HuH-7 (cell line): ENCODE measurements at places on chromosomes 16 and 17.

DNA sequence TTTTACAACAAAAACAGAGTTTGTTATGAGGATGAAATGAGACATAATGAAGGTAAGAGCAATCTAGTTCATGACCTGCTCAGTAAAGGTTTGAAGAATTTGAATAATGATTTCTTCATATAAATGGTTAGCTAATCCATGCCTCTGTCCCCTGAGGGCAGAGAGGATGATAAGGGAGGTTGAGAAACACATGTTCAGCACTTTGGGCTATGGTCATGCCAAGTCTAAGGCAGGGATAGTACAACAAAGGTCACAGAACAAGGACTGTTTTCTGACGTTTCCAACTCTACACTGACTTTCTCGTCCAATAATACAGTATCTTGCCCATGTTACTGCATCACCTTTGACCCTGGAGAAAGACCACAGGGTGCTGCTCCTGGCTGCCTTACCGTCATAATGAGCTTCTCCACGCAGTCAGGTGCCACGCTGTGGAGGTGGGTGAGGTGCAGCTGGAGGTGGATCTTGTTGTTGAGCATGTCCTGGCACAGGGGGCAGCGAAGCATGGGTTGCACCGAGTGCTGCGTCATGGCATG, 236.7 kb downstream of the ZFHX3 start:
- no peak for DNase-seq

DNA sequence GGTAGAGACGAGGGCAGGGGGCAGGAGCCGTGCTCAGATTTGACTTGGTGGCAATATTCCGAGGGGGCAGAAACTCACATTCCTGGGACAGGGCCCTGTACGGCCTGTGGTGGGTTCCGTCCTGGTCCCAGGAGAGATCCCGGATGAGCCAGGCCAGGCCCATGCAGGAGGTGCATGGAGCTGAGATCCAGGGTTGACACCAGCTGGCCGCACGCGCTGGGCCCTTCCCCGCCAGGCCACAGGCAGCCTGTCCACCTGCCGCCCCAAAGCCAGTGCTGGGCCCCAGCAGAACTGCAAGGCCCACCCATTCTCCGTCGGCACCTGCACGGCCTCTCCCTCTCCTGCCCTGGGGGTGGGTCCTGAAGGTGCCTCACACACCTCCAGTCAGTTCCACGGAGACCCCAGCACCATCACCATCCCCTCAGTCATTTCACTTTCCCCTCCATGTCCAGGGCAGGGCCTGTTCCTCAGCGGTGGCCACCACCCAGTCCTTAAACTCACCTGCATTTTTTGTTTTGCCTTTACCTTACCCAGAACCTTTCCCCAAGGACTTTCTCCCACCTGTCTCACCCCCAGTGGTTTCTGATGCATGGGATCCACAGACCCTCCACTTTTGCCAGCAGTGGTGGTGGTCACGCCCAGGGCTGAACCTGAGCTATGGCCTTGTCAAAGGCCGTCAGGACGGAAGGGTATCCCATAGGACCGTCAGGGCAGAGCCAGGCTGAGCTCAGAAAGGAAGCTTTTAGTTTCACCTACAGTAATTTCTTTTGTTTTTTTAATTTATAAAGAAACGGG, 25.1 kb upstream of the CDH15 start:
- DNase-seq = no peak

- DNase-seq = no peak
Observed at GRCh38 chr16:88985521-88985920, 8.5 kb upstream of the CBFA2T3 start.

GRCh38 chr16:54174201-54174600, 112.4 kb downstream of the IRX3 start:
- DNase-seq = no peak
